Urothelium cell line (cell line): ENCODE measurements at places on chromosomes 4 and X.

GRCh38 chrX:46627711-46628419, 54.3 kb downstream of the CHST7 start:
- DNase-seq, result no peak

DNA sequence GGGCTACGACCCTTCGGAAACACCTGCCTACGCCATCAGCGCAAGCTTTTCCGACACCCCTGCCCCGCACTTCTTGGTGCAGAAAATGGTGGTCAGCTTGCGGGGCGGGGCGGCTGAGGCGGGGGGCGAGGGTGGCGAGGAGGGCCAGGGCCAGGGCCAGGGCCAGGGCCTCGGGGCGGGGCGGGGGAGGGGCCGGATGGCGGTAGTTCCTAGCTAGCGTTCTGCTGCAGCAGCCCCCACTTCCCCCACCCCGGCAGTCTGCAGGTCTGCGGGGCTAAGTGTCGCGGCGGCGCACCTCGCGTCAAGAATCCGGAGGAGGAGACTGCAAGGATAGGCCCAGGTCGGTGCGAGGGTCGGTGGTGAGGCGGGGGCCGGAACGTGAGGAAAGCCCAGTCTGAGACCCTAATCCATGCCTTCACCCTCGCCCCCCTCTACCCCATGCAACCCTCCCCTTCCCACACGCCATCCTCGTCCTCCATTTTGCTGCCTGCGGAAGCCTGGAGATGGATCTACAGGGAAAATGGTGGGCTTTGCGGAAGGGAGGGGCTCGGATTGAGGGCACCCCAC, 600 bp downstream of the BEX4 start:
- peak; percentile 10 for DNase-seq

- no peak for DNase-seq
Observed at GRCh38 chr4:169668069-169668721, 47.8 kb downstream of the CLCN3 start.

GRCh38 chrX:35800474-35800873, 2.3 kb downstream of the MAGEB16 start:
- DNase-seq, result no peak

- no peak for DNase-seq
Observed at GRCh38 chr4:182770259-182770995, 146.8 kb downstream of the DCTD start.

- DNase-seq, result peak; percentile 67
Observed at GRCh38 chr4:105471566-105472176, 2.2 kb downstream of the PPA2 start.

DNA sequence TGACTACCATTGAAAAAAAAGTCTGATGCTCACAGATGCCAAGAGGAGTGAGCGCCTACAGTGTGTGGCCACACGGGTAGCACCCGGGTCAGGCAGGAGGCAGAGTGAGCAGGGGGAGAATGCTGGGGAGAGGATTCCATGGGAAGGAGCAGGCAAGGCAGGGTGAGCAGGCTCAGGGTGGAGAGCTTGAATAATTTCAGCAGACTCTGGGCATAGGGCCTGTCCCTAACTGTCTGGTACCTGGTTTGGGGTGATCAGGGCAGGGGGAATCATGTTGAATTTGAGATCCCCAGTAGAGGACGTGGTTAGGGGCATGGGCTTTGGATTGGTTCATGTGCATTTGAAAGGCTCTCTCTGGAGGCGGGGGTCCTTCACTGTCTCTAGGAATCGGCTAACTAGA, 51.2 kb upstream of the TLR3 start:
- DNase-seq, result no peak

DNA sequence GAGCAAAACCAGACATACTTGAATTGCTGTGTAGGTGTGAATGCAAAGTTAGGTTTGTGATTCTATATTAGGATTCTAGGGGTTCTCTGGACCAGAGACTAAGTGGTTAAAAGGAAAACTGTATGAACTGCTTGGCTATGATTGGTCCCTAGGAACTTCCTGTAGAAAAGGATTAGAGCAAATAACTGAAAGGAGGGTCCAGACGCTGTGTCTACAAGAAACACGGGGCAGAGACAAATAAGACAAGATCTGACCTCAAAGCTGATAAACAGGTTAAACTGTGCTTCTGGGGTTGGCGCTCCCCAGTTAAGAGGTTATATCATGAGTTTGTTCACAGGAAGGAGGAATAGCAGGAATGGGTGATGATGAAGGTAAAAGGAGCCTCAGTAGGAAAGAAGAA, 183.6 kb downstream of the MGST2 start:
- no peak for DNase-seq

GRCh38 chr4:80540785-80541469, 205.4 kb downstream of the CFAP299 start:
- no peak for DNase-seq

DNA sequence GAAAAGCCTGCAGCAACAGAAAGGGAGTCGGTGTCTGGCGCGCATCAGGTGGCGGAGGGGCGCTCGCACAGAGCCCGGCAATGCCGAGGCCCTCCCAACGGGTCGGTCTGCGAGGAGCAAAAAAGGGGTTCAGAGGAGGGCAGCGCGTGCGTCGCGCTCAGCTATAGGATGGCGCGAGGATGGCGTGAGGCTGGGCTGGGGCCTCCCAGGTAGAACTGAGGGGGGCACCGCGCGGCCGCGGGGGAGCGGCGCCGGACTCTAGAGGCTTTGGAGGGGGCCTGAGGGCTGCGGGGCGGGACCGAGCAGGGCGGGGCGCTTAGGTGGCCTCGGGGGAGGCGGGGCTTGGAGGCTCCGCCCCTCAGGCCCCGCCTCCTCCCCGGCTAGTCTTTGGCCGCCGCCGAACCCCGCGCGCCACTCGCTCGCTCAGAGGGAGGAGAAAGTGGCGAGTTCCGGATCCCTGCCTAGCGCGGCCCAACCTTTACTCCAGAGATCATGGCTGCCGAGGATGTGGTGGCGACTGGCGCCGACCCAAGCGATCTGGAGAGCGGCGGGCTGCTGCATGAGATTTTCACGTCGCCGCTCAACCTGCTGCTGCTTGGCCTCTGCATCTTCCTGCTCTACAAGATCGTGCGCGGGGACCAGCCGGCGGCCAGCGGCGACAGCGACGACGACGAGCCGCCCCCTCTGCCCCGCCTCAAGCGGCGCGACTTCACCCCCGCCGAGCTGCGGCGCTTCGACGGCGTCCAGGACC, at the start of gene PGRMC1:
TSS of gene PGRMC1 (plus strand) at position 414 of the 751 bp plus-strand sequence. CDS start at position 493, 79 bp downstream.
- peak; percentile 71 for DNase-seq

DNA sequence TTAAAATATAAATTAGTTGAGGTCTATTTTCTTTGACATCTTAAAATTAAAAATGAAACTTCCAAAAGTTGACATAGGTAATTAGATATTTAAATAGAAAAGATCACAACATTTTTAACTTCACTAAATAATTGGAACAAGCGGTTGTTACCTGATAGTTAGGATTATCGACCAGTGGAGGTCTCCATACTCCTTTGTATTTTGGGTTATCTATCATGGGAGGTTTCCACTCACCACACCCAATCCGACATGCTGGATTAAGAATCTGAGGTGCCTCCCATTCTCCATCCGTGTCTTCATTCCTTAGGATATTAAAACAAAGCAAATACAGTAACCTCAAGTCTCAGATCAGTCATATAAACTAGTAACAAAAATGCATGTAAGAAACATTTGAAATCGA, 22.2 kb downstream of the SCOC start:
- DNase-seq, result no peak

DNA sequence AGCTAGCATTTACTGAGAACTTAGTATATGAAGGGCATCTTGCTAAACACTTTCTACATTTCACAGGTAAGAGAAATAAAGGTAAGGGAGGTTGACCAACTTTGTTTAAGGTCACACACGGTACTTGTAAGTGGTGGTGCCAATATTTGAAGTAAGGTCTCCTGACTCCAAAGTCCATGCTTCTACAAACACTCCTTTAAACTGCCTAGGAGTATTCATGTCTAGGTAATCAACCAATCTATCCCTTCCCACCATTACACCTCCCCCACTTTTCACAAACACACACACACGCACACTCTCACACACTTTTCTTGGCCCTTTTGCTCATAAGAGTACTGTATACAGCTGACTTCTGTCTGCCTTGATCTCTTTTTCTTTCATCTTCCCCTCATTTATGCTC, 7.1 kb downstream of the BEX1 start:
- no peak for DNase-seq

DNA sequence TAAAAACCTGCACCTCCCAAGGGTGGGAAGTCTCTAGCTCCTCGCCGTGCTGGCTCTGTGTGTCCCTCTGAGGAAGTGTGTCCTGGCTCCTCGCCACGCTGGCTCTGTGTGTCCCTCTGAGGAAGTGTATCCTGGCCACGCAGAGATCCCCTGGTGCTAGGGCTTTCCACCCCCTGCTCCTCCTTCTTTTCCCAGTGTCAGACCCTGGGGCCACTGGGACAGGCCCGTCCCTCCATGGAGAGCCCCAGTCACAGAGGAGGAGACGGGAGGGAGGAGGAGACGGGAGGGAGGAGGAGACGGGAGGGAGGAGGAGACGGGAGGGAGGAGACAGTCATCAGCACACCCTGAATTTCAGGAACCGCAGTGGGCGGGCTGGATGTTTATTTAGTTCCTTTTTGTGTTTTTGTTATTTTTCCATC, 53.8 kb upstream of the HGFAC start:
- no peak for DNase-seq

DNA sequence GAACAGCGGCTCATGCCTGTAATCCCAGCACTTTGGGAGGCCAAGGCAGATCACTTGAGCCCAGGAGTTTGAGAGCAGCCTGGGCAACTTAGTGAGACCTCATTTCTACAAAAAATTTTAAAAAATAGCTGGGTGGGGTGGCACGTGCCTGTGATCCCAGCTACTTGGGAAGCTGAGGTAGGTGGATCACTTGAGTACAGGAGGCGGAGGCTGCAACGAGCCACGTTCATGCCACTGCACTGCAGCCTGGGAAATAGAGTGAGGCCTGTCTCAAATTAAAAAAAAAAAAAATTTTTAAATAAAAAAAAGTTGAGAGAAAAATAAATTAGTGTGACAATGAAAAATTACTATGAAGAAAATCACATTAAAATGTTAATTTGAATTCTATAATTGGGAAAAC, 10.5 kb downstream of the VEGFC start:
- no peak for DNase-seq

GRCh38 chrX:9846631-9847030, 60.4 kb downstream of the SHROOM2 start:
- DNase-seq, result no peak

DNA sequence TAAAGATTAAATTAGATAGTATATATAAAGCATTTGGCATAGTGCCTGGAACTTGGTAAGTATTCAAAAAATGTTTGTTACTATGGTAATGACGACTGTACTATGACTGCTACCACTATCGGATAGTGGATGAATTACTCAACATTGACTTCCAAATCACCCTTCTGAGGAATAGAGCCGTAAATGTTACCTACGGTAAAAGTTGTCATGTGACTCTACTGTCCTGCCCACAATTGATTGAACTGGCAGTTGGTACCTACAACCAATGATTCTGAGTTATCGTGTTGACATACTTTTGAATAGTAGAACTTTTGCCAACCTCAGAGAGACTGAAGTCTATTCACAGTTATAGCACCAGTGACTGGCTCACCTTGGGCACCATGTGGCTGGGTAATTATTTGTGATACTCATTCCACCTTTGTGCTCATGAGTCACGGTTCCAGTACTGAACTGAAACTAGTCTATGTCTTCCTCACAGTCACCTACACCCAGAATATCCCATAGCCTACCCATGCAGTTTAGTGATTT, 185.5 kb upstream of the PITX2 start:
- no peak for DNase-seq

DNA sequence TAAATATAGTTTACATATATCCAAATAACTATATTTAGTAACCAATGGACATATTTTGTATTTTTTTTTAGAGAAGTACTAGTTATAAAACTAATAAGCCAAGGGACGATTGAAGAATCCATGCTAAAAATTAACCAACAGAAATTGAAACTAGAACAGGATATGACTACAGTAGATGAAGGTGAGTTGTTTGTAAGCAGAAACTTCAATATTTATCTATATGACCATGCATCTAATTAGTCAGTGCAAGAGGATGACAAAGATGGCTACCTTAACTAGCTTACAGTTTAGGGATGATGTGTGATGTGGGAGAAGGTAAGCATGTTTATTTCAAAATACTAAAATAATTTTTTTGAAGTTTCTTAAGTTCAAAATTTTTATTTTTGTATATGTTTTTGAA, 57.7 kb downstream of the HPGDS start:
- no peak for DNase-seq

- no peak for DNase-seq
Observed at GRCh38 chr4:19401301-19402080, 850.2 kb upstream of the SLIT2 start.

DNA sequence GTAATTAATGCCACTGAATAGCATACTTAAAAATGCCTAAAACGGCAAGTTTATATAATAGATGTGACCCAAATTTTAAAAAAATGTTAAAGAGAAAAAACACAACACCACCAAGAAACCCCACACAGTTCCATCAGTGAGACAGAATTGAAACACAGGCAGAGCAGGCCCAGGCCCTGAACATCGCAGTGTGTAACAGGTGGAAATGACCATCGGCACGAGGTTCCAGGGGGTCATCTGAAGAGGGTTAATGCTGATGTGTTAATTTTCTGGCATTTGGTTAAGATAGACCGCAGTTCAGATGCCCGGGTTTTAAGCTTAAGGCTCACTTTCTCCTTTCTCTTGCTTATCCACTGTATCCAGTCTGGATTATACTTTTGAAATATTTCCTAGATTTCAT, 66.8 kb downstream of the ANAPC4 start:
- DNase-seq, result no peak

DNA sequence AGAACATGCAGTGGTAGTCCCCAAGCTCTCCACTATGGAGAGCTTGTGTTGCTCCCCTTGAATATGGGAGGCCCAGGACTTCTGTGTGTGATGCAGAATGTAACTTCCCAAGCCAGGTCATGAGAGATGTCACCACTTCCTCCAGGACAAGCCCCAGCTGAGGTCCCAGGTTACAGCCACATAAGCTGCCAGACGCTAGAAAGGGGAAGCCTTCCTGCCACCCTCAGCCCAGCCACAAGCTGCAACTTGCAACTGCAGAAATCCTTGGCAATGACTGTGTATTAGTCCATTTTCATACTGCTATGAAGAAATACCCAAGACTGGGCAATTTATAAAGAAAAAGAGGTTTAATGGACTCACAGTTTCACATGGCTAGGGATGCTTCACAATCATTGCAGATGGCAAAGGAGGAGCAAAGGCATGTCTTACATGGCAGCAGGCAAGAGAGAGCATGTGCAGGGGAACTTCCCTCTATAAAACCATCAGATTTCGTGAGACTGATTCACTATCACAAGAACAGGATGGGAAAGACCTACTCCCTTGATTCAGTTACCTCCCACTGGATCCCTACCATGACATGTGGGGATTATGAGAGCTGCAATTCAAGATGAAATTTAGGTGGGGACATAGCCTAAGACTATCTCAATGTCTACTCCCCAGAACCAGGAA, 91.5 kb upstream of the DHX15 start:
- DNase-seq, result no peak

DNA sequence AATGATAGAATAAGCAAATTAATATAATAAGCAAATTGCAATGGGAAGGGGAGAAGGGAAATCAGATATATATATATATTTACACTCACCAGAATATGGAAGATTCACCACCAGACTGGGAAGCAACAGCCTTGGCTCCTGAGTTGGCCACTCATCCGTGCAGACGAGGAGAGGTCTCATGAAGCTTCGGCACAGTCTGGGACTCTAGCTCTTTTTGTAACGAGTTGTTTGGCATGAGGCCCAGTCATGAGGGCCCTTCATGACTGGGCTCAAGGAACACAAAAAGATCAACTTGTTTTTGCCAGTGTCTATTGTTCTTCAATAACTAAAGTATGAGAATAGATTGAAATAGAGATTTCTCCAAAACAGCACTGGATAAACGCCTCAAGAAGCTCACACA, 176.4 kb downstream of the ADGRA3 start:
- DNase-seq, result no peak
